ENCODE measurements at places on chromosomes 5 and 9.
A peak's percentile ranks its signal among the peaks of the same experiment; 100 is the strongest.

DNA sequence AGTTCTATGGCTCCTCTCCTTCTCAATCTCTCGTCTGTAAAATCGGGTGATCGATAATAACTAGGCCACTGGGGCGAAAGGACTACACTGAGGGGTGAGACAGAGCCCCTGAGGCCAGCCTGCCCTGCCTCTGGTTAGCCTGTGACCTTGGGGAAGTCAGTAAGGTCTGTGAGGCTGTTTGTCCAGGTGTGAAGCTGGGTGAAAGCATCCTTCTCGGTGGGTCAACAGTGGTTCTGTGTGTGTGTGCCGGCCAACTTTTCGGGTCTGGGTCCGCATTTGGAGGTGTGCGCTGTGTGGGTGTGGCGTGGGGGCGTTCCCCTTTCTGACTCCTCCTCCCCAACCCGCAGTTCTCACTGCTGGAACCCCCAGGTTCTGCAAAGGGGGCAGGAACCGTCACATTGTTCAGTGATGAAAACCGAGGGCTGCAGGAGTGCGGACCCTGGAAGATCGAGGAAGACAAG is 5.0 kb upstream of the RNF44 start:
- DNase-seq, result peak; percentile 73

- DNase-seq, result peak; percentile 21
Measured at GRCh38 chr5:6435356-6435755, 13.3 kb upstream of the UBE2QL1 start.

DNA sequence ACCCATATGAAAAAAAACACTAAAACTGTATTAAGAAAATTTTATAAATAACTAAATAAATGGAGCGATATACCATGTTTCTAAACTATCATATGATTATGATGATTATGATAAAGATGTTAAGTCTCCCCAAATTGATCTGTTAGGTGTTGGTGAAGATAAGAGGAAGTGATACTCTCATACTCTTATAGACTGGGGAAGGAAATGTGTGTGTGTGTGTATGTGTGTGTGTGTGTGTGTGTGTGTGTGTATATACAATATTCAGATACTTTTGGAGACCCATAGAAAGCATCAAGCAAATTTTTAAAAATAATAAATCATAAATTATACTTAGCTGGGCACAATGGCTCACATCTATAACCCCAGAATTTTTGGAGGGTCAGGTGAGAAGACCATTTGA is 62.9 kb downstream of the TMEM232 start:
- no peak for DNase-seq

GRCh38 chr5:103393101-103393754 is 134.7 kb downstream of the MACIR start:
- peak; percentile 79 for DNase-seq

- DNase-seq, result peak; percentile 65
Measured at GRCh38 chr9:129822898-129823541, 916 bp downstream of the TOR1A start.

- DNase-seq, result no peak
Measured at GRCh38 chr5:22985446-22985845, 132.3 kb upstream of the CDH12 start.

- DNase-seq, result peak; percentile 35
Measured at GRCh38 chr5:10563110-10563944, 543 bp upstream of the ANKRD33B start.

DNA sequence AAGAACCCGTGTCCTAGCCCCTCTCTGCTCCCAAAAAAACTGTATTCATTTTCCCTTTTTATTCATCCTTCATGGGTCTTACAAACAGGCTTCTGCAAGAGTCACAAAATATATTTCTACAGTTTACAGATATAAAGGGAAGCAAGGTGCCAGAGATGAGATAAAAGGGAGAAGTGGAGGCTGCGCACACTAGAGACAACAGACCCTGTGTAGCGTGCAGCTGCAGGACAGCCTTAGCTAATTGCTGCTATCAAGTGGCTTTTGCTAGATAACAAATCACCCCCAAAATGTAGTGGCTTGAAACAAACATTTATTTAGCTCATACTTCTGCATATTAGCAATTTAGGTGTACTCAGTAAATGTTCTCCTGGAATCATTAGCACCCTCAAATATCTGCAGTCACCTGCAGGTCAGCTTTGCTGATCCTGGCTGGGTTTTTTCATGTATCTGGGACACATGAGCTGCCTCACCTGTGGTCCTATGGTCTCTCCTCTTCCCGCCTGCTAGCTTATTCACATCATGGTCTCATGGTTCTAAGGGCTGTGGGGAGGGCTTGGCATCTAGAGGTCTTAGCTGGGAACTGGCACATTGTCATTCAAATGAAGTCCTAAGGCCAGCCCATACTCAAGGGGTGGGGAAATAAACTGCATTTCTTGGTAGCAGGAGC is 29.4 kb downstream of the ARHGEF37 start:
- DNase-seq, result peak; percentile 84

- no peak for DNase-seq
Measured at GRCh38 chr5:76594107-76594506, 29.1 kb downstream of the F2RL2 start.

- no peak for DNase-seq
Measured at GRCh38 chr5:65190328-65191053, 291.2 kb downstream of the ADAMTS6 start.

- DNase-seq, result no peak
Measured at GRCh38 chr9:82797534-82797933, 265.4 kb downstream of the RASEF start.

DNA sequence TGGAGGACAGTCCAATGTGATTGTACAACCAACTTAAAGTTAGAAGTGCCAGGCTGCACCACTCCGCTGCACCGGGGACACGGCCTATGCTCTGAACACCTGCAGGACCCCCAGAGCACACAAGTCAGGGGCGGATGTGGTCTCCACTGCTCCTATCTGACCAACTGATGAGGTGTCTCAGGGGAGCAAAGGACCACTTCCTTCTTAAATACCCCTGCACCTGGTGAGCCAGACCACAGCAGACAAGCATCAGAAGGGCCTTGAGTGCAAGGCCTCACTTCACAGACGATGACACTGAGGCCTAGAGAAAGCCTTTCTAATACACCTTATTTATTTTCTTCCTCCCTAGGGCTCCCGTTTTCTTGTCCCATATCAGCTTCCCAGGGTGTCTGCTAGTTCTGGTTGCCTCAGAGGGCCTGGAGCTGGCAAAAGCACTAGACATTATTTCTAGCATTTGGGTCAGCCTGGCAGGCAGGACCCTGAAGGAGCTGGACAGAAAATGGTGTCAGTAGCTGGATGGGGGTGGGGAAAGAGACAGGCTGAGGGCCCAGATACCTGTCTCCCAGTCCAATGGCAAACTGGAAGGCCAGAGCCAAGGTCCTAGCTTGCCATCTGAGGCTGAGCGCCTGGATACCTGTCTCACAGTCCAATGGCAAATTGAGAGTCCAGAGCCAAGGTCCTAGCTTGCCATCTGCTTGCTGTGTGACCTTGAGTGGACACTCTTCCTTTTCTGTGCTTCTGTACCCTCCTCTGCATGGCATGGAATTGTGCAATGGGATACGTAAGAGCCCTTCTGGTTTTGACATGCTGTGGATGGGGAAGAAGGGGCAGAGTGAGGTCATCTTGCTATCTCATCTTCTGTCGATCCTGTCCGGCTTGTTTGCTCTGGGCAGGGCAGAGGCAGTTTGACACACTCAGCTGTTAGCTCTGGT is 9.0 kb downstream of the CCDC69 start:
- DNase-seq, result peak; percentile 79

GRCh38 chr9:113148781-113149510 is 1.9 kb upstream of the SLC31A2 start:
- DNase-seq, result no peak

GRCh38 chr9:18699764-18700163 is 225.8 kb downstream of the ADAMTSL1 start:
- DNase-seq, result no peak

GRCh38 chr5:173331956-173332479 is 3.8 kb upstream of the STC2 start:
- DNase-seq, result peak; percentile 91

- DNase-seq, result peak; percentile 73
Measured at GRCh38 chr9:15509931-15510788, 610 bp downstream of the PSIP1 start.

GRCh38 chr5:5418764-5419163 is 3.7 kb upstream of the ICE1 start:
- DNase-seq, result no peak

GRCh38 chr5:109700516-109701153 is 10.9 kb downstream of the MAN2A1 start:
- DNase-seq, result no peak

- peak; percentile 66 for DNase-seq
Measured at GRCh38 chr5:177368869-177369644, 11.3 kb downstream of the RGS14 start.

DNA sequence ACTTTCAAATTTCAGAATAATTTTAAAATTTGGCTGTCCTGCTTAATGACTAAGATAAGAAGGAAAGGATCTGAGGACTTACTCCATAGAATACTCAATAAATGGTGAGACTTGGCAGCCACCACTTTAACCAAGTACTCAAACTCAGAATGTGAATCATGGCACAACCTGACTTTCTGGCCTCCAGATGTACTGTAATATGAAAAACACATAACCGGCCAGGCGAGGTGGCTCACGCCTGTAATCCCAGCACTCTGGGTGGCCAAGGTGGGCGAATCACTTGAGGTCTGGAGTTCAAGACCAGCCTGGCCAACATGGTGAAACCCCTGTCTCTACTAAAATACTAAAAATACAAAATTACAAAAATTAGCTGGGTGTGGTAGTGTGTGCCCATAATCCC is 10.0 kb upstream of the MARCHF6 start:
- no peak for DNase-seq

- no peak for DNase-seq
Measured at GRCh38 chr5:72167804-72168203, 60.5 kb downstream of the MAP1B start.

DNA sequence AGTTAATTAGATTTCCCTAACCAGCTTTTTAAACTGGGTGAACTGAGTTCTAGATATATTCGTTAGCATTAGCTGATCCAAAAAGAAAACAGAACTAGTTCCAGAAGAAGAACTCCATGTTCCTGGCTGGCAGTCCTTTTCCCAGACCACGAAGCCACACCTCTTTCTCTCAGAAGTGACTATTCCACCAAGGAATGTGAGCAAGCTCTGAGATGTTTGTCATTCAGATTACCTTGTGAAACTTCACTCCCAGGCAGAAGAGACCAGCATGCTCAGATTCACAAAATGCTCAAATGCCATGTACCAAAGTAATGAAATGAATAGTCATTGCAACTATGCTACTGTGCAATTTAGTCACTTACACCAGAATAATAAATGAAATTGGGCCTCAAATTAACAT is 4.4 kb upstream of the SSBP2 start:
- DNase-seq, result no peak

DNA sequence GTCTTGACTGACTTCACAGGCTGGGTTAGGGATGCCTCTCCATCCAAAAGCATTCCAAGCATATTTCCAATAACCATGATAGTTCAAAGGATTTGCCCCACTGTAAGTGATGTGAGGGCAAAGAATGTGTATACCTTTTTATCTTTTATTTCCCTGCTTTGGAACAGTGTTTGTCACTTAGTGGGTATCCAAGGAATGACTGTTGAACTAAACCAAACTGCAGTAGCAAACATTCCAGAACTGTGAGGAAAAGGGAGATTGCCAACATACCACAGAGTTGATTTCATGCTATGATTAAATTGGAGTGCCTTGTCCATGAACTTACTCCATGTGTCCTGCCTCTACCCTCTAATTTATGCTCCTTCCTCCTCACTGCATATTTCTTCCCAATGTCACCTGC is 400.0 kb downstream of the KIAA0825 start:
- DNase-seq, result no peak

DNA sequence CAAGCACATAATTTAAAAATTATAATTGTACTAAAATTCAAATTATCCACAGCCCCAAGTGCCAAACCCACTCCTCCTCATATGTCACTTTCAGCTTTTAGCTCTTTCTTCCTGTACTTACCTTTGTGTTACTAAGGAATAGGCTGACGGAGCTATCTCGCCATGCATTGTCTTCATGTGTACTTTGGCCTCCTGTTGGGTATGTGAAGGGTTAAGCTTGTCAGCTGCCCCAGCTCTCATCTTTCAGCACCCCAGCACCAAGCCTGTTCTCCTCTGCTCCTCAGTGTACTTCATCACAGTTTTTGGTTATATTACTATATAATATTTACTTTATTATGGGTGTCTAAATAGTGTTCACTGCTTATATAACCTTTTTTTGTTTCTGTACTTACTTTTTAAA is 46.2 kb downstream of the OSTF1 start:
- DNase-seq, result no peak

DNA sequence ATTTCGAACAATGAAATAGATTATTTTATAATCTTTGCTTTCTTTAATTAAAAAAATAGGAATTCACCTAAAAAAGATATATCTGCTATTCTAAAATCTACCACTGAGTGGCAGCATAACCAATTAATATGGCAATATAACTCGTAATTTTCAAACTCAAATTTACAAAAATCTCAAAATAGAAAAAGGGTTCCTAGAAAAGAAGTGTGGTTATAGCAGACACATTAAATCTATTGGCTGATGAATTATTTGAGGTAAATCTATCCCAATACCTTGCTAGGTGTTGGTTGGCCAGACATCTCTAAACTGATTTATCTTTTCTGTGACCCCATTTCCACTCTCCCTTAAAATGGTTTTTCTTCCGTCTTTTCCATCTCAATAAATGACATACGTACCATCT is 30.2 kb upstream of the NRG2 start:
- peak; percentile 53 for DNase-seq

GRCh38 chr9:95224376-95225019 is 93.0 kb downstream of the FANCC start:
- peak; percentile 17 for DNase-seq

GRCh38 chr5:102931085-102931725 is 176.1 kb downstream of the PAM start:
- no peak for DNase-seq

DNA sequence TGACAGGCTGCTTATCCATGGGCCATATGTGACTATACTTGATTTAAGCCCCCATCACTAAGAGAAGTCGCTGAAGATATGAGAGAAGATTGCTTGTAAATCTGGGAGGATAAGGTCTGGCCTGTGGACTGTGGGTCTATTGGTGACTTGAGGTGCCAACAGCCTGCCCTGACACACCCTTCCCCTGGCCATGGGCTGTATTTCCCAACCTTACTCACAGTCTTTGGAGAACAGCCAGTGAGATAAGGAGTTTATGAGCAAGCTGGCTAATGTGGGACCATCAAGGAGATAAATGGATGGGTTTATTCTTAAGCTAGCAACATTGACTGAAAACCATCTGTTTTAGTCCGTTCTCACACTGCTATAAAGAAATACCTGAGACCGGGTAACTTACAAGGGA is 231.3 kb downstream of the ZSWIM6 start:
- DNase-seq, result peak; percentile 61

GRCh38 chr5:81884871-81885270 is 87.0 kb upstream of the ATG10 start:
- DNase-seq, result no peak

- no peak for DNase-seq
Measured at GRCh38 chr9:37032713-37033112, 1.4 kb downstream of the PAX5 start.

DNA sequence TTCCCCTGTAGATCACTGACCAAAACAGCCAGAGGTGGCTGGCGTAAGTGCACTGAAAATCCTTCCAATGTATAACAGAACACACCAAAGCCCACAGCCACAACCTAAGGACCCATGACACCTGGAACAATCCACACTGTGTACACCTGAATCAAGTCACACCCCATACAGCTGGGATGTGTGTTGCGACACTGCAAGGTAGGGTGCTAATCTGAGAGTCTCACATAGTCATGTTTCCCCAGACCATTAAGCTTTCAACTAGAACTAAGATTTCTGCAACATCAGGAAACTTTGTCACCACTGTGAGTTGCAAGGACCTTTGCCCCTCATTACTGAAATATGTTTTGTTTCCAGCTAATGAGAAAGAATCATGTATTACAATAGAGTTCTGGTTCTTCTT is 59.4 kb downstream of the MED27 start:
- no peak for DNase-seq
